ENCODE measurements at places on chromosomes 3 and 15.

DNA sequence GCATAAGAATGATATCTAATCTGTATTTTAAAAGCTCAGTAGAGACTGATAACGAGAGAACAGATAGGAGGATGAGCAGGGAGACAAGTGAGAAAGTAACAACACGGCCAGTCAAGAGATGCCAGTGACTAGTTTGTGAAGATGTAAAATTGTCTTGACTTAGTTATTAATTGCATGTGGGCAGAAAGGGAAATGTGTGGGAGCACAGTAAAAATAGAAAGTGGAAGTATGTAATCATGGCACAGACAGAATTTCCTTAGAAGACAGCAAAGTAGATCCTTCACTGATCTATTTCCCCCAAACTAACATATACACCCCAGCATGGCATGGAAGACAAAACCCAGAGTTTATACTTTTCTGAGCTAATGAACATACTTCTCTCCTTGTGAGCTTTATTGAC is 344.5 kb downstream of the FGF12 start:
- DNase-seq = no peak

GRCh38 chr3:141544697-141545096 is 57.9 kb downstream of the RASA2 start:
- DNase-seq = no peak

- DNase-seq = no peak
These were observed 221.4 kb downstream of the THSD4 start for GRCh38 chr15:71336671-71337070.

GRCh38 chr15:76336254-76337058 is at the start of gene ISL2:
Gene ISL2, plus strand, starts transcription at chr15:76336773. Its CDS starts 111 bp downstream, at chr15:76336884.
- DNase-seq = peak; percentile 25

DNA sequence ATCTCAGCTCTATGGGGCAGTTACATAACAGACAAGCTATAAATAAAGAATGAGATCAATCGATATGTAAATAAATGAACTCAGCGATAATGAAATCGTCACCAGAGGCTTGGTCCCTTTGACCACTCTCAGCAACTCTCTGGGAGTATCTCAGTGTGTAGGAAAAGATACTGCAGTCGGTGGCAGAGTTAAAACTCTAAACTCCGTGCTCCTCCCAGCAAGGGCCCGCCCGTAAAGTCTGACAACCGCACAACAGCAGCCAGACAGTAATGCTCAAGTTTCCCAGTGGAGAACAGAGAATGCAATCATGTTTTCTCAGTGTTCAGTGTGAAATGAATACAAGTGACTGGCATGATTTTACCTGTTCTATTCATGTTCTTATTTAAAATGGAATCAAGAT is 28.3 kb upstream of the IGF1R start:
- no peak for DNase-seq

- DNase-seq = no peak
These were observed 588.9 kb downstream of the MFSD1 start for GRCh38 chr3:159390656-159391212.

All from NCI-H345 (cell line).